ENCODE measurements at places on chromosomes 12 and 14.

DNA sequence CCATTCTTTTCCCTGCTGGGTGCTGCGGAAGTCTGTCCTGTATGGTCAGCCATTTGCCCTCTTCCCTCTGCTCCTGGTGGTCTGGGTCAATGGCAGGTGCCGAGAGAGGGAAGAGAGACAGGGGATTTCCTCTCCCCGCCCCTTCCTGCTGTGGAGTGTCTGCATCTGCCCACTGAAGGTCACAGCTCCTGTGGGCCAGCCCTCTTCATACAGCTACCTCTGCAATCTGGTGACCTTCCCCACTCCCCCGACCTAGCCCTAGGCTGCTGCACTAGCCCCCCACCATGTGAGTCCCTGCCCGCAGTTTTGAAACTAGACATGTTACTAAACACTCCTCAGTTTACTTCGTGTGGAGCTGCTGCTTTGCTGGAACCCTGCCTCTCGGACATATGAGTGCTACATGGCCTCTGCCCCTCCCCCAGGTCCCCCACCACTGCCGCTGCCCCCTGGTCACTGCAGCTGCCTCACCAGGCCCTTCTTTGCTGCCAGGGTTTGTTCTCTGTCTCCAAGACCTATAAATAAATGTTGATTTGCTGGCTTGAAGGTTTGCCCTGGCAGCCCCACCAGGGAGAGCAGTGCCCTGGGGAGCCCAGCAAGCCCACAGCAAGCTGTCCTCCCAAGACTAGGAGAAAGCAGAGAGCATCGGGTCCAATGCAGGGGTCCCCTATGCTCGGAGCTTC lies 102.9 kb downstream of the DPF3 start:
- DNase-seq, result no peak

DNA sequence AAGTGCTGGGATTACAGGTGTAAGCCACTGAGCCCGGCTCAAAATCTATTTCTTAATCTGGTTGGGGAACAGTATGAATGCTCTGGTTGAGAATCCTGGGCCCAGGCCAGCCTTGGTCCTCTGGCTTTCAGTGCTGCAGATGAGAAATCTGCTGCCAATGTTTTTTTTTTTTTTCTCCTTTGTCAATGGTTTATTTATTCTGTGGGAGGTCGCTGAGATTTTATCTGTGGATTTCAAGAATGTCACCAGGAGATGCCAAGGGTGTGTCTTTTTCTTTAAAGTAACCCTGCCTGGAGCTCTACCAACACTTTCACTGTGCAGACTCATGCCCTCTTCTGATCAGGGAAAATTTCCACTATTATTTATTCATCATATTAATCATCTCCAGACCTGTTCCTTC lies 3.6 kb downstream of the SLC25A29 start:
- DNase-seq, result no peak

- no peak for DNase-seq
Observed at GRCh38 chr12:45458238-45458637, 242.3 kb downstream of the ANO6 start.

GRCh38 chr12:19491863-19492262 lies 52.6 kb downstream of the AEBP2 start:
- no peak for DNase-seq

GRCh38 chr14:91727121-91727520 lies 4.8 kb downstream of the CATSPERB start:
- no peak for DNase-seq

- DNase-seq, result no peak
Observed at GRCh38 chr14:52413729-52414408, 99.8 kb downstream of the PTGER2 start.

GRCh38 chr14:25090716-25091454 lies 40.9 kb upstream of the STXBP6 start:
- DNase-seq, result no peak

GRCh38 chr12:65419284-65420072 lies 141.0 kb downstream of the MSRB3 start:
- no peak for DNase-seq

DNA sequence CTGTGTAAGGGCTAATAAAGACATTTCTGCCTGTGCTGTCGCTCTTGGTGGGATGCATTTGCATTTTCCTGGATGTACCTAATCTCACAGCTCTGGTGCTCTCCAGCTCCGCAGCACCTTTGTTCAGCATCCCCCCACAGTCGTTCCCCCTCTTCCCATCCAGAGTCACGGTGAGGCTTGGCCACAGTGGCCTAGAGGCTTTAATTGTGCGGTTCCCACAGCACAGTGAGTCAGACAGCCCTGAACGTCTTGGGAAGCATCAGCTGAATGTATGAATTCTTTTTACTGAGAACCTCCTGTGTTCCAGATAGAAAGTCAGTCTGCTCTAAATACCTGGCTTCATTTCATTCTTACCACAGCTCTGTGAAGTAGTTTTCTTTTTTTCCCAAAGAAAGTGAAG lies 28.7 kb downstream of the MLXIP start:
- DNase-seq, result no peak

- DNase-seq, result peak; percentile 17
Observed at GRCh38 chr14:80587096-80587724, 354.3 kb downstream of the CEP128 start.

DNA sequence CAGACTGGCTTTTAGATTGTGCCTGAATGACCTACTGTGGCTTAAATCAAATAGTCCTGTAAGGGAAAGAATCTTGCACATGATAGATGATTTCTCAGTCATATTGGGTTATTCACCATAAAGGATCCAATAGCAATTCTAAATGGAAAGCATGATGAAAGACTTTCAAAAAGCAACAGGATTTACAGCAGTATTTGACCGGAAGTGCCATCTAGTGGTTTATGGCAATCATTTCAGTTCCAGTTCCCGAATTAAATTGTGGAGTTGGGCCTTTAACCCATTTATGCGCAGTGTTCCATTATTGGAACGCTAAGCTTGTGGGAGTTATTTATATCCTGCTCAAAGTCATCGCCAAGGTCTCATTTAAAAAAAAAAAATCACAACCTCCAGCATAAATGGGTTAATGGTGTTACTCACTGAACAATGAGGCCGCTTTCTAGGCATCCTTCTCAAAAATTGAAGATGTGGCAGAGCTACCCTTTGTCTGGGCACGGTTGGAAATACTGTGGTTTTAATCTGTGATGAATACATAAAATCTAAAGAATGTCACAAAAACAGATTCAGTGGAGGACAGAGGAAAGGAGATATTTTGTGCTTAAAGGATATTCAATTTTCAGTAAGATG lies 60.8 kb upstream of the REP15 start:
- no peak for DNase-seq

DNA sequence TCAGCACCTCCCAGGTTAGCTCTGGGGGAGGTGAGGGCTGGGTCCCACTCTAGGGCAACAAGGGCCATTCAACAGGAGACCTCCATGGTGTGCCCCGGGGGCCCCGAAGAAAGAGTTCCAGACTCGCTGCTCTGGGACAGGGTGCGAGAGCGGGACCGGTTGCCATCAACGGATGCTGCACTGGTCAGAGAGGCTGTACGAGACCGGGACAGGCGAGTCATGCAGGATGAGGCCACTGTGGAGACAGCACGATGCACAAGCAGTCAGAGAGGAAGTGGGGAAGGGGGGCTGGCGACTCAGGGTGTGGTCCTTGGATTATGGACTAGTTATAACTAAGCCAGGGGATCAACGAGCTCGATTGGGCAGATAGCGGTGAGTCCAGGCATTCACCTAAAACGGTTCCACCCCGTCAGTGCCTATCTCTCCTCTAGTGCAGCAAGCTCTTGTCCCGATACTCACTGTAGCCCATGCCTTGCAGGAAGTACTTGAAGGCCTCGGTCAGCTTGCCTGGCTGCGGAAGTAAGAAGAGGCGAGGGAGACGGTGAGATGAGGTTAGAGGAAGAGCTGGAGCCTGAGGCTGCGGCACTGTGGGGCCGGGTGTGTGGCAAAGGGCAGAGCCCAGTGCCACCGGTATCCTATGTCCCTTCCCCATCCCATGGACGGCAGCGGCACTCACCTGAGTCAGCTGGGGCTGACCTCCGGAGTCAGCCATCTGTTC lies 7.2 kb downstream of the NDRG2 start:
- DNase-seq, result no peak

- no peak for DNase-seq
Observed at GRCh38 chr14:69570836-69571330, 3.8 kb downstream of the CCDC177 start.

DNA sequence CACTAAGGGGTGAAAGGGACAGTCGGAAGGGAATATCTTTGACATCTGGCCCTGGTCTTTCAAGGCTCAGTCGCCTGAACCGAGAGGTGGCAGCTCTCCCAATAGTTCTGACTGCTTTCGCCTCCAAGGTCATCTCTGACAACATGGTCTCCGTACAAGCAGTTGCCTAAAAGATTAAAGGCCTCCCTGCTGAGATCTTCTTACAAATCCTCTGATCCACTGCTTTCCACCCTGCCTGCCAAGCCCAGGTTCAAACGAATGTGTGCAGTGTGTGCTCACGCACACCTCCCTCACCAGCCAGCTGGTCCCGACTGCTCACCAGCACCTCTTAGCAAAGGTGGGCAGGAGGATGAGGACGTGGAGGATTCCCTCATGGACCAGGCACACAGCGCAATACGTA lies 10.4 kb downstream of the B4GALNT3 start:
- no peak for DNase-seq

DNA sequence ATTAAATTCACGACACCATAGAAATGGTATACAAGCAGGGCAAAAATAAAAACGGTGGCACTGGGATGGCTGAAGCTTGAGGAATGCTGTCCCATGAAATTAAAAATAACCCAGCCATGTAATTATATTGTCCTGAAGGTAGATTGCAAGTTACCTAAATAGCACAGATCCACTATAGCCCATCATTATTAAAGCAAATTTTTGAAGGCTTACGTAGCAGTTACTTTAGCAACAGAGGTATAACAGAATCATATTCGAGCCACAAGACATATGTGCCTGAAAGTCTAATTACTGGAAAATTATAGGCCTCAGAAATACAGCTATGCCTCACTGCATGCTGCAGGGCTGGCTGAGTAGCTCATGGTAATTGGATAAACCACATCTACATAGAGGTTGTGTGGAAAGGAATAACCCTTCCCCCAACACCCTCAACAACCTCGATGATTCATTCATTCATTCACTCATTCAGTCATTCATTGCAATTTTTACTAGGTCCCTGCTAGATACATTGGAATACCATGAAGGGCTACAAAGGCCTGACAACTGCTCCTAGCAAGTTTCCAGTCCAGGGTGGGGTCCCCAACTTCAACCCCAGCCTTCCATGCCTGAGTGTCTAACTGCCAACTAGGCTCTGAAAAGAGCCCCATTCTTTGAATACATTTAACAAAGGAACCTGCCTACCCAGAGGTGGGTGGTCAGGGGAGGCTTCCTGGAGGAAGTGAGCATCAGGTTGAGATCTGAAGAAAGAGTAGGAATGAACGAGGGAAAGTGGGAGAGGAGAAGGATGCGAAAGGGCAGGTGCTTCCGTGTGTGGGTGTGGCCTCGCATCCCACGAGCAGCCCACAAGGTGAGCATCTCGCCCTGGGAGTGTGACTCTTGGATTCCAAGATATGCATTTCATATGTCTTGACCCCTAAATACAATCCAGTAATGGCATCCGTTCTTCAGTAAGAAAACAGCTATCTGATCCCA lies 18.0 kb upstream of the CMKLR1 start:
- no peak for DNase-seq

- DNase-seq, result no peak
Observed at GRCh38 chr12:88820012-88820411, 239.7 kb upstream of the KITLG start.

- DNase-seq, result no peak
Observed at GRCh38 chr12:67671892-67672291, 23.3 kb downstream of the DYRK2 start.

GRCh38 chr14:105193916-105194782 lies 13.0 kb upstream of the NUDT14 start:
- no peak for DNase-seq

DNA sequence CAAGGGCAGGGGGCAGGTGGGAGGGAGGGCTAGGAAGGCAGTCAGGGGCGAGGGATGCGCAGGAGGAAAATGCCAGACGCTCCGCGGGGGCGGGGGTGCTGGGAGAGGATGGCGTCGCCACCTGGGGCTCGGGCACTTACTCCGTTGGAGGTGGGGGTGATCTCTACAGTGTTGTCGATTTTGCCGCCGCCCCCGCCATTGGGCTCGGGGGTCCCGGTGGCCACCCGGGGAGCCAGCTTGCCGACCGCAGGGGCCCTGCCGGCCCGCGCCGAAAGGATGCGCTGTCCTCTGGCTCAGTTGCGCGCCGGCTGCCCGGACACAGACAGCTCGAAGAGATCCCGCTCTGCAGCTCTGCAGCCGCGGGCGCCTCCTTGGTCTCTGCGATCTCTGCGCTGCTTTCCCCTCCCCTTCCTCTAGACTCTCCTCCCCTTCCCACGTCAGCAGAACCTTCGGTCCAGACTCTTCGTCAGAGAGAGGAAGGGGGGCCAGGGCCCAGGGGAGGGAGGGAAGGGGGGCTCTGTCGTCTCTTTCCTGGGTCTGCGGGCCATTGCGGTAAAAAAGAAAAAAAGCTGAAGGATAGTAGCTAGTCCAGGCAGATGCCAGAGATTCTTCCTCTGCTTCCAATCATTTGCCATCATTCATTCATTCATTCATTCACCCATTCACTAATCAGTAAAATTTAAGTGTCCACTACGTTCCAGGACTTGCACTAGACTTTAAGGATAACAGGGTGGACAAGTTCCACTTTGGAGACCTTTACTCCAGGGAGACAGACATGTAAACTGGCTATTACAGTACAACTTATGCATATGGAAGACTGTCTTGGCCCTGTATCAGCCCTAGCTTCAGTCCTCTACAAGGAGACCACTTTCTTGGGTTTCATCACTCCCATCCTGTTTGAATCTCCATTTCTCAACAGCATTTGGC lies at the start of gene SLC22A17:
SLC22A17 (minus strand) TSS at position 382 of the 927 bp plus-strand sequence.
- DNase-seq, result no peak

- DNase-seq, result no peak
Observed at GRCh38 chr12:100743060-100743459, 51.5 kb upstream of the ANO4 start.

GRCh38 chr14:30820674-30821073 lies 53.7 kb upstream of the COCH start:
- DNase-seq, result no peak

GRCh38 chr12:44002607-44003006 lies 166.7 kb downstream of the TMEM117 start:
- no peak for DNase-seq

All from Panc1 (cell line).